Left kidney (tissue), 8 donors: ENCODE measurements at places on chromosomes 7 and 10.

GRCh38 chr7:132321387-132321786 is 254.9 kb downstream of the PLXNA4 start:
- DNase-seq, result no peak

- no peak for DNase-seq
These were observed 15.1 kb downstream of the CAMK2B start for GRCh38 chr7:44310221-44310848.

DNA sequence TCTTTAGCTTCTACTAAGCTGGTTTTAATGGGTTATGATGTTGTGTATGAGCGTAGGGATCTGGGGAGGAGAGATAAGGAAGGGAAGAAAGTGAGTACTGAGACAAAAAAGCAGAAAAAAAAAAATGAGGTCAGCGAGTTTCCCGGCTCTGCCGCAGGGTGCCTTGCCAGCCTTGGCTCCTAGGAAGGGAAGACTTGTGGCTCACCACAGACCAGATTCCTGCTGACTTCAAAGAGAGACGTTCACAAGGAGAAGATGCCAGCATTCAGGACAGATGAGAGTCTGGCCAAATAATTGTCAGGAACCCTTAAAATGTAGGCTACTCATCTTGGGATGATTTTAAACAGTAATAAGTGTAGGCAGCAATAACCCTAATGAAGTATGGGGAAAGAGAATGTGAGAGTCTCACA is 11.4 kb upstream of the FAS start:
- DNase-seq, result no peak

- DNase-seq, result no peak
These were observed at the start of gene LLCFC1 for GRCh38 chr7:142939226-142939910. Gene LLCFC1, plus strand, starts transcription at chr7:142939484. Its CDS starts 138 bp downstream, at chr7:142939622.
